Sigmoid colon (tissue), 7 donors: ENCODE measurements at places on chromosomes 5 and 9. TPM values are rescaled to one million over a fixed set of nuclear protein-coding genes. Genes with fewer than 3 reads are reported as not detected.

The SPATA6L gene
- polyA plus RNA-seq, result 2.4 TPM

The TUSC1 gene
- polyA plus RNA-seq, result 12.0 TPM

The TEX48 gene
- polyA plus RNA-seq, result not detected

The PAEP gene
- polyA plus RNA-seq, result not detected

The BBLN gene
- 123 TPM for polyA plus RNA-seq

The SOWAHA gene
- 33.8 TPM for polyA plus RNA-seq
